ENCODE measurements at places on chromosomes 2 and 18.

- no peak for DNase-seq
Observed at GRCh38 chr18:37563931-37564392, 1.6 kb downstream of the CELF4 start.

DNA sequence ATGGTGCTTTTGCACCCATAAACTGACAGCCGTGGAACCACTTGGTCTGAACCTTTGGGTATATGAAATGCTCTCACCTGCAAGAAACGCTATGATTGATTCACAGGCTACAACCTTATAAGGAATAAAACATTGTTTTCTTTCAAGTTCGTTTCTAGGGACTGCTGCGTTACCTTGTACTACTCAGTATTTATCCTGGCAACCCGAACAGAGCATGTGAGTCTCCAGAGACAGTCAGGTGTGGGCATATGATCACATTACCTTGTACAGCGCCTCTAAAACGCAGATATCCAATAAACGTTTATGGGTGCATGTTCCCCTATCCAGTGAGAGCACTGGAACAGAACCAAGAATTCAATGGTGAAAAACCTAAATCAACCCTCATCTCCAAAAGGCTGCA lies 1.7 kb downstream of the CCBE1 start:
- no peak for DNase-seq

DNA sequence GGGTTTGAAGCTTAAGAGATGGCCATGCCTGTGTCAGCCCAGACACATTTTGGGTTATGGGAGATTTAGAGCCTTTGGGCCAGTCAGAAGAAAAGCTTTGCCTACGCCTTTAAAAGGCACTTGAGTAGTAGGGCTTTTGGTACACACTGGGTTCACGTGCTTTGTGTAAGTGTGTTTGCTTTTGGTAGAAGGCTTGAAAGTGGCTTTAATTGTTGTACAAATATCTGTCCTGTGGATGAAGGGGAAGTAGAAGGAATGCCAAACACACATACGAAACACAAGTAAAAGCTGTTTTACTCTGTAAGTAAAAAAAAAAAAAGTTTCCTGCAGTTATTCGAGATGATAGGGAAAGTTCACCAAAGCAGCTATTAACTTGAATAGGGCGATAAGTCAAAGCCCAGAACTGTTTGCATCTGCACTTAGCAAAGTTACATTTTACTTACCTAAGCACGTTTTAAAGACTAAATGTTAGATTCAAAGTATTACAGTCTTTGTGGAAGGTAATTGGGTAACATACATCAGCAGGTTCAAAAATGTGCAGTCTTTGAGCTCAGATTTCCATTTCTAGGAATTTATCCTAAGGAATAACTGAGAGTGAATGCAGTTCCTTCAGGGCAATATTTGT lies 75.4 kb downstream of the STK25 start:
- no peak for DNase-seq

- no peak for DNase-seq
Observed at GRCh38 chr2:85963068-85963467, 74.3 kb upstream of the ST3GAL5 start.

- no peak for DNase-seq
Observed at GRCh38 chr2:37441055-37441454, 96.6 kb downstream of the QPCT start.
